GM10248 (cell line): ENCODE measurements at places on chromosomes 7 and 10.

DNA sequence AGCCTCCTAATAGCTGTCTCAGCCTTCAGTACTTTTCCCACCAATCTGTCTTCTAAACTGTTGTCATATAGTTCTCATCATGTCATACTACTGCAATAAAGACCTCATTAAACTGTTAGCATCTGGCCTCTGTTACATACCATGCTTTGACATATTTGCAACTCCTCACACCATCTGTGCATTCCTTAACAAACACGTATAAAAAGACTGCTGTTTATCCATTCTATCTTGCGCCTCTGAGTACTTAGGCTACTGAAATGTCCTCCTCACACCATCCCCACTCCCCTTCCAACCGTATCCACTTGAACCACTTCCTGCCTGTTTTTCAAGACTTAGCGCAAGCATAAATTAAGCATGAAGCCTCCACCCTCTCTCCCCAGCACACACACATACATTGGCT is 41.6 kb downstream of the SLC16A9 start:
- DNase-seq = no peak

GRCh38 chr10:72712136-72712535 is 20.2 kb downstream of the MCU start:
- DNase-seq = no peak

DNA sequence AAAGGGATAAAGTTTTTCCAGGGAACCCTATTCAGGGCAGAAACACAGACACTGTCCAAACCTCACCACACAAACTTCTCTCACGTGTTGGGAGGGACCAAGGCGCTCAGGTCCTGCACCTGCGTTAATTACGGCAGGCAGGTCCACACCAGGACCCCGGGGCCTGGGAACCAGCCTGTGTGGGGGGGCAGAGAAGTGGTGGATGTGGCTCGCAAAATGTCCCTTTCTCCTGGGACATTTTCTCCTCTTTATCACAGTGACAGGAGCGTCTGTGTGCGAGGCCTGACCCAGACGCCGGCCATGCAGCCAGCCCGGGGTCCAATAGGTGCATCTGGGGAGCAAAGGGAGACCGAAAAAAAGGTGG is 73.4 kb upstream of the ZNF722 start:
- DNase-seq = no peak

- no peak for DNase-seq
These were observed 106.2 kb upstream of the INHBA start for GRCh38 chr7:41809116-41809515.

GRCh38 chr7:150520145-150520544 is 5.5 kb downstream of the GIMAP7 start:
- no peak for DNase-seq

DNA sequence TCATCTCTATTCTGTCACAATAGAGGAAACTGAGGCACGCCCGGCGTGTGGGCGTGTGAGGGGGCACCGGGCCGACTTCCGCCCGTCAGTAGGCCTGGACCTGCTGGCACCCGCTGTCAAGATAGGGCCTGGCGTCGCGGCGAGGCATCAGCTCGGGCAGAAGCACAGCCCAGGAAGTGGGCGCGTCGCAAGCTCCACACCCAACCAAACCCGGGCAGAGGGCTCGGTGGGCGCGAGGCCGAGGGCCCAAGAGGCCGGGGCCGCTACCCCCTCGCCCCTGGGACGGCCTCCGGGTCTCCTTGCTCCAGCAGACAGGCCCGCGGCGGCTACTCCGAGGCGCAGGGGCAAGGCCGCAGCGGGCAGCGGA is 91.2 kb downstream of the SPAG6 start:
- no peak for DNase-seq

DNA sequence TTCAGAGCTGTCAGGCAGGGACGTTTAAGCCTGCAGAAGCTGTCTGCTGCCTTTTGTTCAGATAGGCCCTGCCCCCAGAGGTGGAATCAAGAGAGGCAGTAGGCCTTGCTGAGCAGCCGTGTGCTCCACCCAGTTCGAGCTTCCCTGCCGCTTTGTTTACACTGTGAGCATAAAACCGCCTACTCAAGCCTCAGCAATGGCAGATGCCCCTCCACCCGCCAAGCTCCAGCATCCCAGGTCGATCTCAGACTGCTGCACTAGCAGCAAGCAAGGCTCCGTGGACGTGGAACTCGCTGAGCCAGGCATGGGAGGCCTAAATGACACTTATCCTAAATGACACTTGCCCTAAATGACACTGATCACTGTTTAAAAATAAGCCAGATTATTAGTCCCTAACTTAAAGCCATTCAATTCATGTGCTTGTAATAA is 6.8 kb upstream of the ASB15 start:
- no peak for DNase-seq

GRCh38 chr7:84912993-84913635 is 273.7 kb downstream of the SEMA3D start:
- no peak for DNase-seq

GRCh38 chr7:155795951-155796350 is 16.3 kb downstream of the SHH start:
- no peak for DNase-seq

- DNase-seq = no peak
These were observed 378.0 kb upstream of the SEMA3D start for GRCh38 chr7:85564861-85565260.

GRCh38 chr7:85773116-85773728 is 586.4 kb upstream of the SEMA3D start:
- no peak for DNase-seq

GRCh38 chr7:70599446-70600190 is 532.3 kb upstream of the GALNT17 start:
- DNase-seq = no peak

GRCh38 chr7:106514881-106515280 is 146.1 kb downstream of the CCDC71L start:
- no peak for DNase-seq

GRCh38 chr10:132610071-132610701 is 72.6 kb downstream of the INPP5A start:
- DNase-seq = no peak

DNA sequence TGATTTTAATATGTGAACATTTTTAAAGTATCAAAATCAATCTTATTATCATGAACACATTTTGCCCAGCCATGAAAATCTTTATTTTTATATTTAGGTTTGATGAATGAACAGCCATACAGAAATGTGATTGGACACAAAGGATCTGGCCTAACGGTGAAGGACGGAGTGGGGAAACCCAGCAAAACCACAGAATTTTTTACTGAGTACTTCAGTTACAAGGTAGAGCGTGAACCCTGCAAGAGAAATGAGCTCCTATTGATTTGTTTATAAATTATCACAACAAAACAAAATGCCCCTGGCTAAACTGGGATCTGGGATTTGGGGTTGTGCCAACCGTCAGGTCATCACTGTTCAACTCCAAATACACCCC is 118.8 kb downstream of the JAZF1 start:
- no peak for DNase-seq

DNA sequence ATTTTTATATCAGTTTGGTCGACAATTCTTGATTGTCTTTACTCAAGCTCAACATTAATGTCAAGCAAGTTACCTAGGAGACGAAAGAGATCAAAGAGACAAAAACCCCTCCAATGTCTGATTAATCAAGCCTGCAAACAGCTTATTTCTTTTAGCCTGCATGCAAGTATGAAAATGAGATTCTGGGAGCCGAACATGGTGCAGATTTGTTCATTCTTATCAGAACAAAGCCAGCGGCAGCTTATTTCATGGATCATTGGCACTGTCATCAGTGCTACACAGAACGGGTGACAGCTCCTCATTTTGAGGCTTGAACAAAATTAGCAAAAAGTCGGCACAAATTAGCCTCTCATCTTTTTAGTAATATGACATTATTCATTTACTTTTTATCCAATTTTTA is 26.5 kb downstream of the FAM204A start:
- no peak for DNase-seq

GRCh38 chr7:109376576-109376975 is 806.9 kb downstream of the DNAJB9 start:
- no peak for DNase-seq

DNA sequence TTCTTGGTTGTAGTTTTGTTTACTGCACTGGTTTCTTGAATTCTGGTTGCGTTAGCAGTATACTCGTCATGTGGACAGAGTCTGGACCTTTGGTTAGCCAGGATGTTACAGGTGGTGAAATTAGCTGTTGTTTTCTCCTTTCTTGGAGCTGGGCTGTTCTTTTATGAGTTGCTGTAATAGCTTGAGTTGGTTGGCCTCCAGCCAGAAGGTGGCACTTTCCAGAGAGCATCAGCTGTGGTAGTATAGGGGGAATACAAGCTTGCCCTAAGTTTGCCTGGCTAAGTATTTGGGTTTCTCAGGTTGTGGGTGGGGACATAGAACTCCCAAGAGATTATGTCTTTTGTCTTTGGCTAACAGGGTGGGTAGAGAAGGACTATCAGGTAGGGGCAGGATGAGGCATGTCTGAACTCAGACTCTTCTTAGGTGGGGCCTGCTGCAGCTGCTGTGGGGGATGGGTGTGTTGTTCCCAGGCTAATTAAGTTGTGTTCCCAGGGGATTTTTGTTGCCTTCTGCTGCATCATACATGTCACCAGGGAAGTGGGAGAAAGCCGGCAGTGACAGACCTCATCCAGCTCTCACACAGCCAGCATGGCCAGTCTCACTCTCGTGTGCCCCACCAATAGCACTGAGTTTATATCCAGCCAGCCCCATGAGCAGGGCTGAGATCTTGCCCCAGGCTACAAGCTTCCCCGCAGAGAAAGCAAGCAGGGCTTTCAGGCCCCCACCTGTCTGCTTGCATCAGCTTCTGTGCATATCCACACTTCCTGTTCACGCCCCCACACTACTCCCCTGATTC is 246.7 kb upstream of the TPK1 start:
- no peak for DNase-seq

- DNase-seq = no peak
These were observed 230.0 kb upstream of the PPP1R3A start for GRCh38 chr7:114148779-114149178.

- no peak for DNase-seq
These were observed 336.9 kb upstream of the C7orf33 start for GRCh38 chr7:148253629-148254028.

DNA sequence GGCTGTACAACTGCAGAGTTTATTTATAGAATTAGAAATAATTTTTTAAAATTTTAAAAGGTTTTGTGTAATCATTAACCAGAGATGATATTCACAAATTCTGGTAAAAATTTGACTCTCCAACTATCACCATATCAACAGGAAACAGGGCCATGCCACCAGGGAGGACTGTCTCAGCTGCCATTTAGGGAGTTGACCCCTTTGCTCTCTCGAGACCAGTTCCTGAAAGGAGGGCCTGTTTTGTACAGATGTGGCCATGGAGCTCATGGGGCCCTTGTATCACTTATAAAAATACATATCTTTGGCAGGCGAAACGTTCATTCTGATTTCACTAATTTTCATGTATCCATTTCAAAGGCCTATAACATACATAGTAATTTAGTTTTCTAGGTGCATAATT is 20.3 kb downstream of the H2AZ2 start:
- DNase-seq = no peak

- no peak for DNase-seq
These were observed 33.8 kb downstream of the AMZ1 start for GRCh38 chr7:2721842-2722241.

- no peak for DNase-seq
These were observed 11.7 kb upstream of the PRDX3 start for GRCh38 chr10:119190353-119190752.

DNA sequence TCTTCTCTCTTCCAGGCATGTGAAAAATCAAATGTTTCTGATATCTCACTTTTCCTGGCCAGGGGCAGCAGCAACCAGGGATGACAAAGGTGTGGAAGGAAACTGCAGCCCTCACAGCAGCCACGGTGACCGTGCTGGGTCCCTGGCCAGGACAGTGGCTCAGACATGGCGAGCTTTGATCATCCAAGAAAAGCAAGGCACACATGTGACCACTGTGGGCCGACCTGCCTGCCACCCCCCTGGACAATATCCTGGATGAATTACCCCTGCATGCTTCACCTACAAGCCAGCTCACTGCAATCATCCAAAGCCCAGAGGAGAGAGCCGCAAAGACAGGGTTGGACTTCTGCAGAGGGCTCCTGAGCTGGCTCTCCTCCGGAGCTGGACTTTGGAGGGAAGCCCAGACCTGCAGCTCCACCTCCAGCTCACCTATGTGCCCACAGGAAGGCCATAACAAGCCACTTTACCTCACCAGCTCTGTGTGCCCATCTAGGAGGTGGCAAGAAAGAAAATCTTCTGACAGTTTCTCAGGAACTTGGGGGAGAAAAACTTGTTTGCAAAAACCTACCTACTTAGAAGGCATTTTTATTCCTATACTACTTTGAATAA is 2.7 kb downstream of the CHST15 start:
- no peak for DNase-seq

- no peak for DNase-seq
These were observed 161.5 kb downstream of the SEMA3D start for GRCh38 chr7:85025312-85025756.
